ENCODE measurements at places on chromosomes 6 and 20. TPM values are rescaled to one million over a fixed set of nuclear protein-coding genes. Genes with fewer than 3 reads are reported as not detected.

TCP11 gene
- not detected for total RNA-seq

DNA sequence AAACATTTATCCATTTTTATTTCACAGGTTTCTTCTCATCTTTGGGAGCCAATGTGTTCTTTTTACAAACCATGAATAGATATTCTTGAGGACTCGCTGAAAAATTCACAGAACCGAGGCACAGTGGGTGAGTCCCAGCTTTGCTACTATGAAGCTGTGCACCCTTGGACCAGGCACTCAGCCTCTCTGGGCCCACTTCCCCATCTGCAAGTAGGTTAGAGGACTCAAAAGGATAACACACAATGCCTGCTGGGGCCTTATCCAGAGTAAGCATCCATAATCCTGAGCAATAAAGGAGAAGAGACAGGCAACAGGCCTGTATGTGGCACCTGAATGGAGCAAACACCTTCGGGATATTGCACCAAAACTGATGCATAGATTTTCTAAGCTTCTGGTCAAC, 153.3 kb downstream of the PREX1 start:
- no peak for DNase-seq

AVP gene
- 0.45 TPM for total RNA-seq

DNA sequence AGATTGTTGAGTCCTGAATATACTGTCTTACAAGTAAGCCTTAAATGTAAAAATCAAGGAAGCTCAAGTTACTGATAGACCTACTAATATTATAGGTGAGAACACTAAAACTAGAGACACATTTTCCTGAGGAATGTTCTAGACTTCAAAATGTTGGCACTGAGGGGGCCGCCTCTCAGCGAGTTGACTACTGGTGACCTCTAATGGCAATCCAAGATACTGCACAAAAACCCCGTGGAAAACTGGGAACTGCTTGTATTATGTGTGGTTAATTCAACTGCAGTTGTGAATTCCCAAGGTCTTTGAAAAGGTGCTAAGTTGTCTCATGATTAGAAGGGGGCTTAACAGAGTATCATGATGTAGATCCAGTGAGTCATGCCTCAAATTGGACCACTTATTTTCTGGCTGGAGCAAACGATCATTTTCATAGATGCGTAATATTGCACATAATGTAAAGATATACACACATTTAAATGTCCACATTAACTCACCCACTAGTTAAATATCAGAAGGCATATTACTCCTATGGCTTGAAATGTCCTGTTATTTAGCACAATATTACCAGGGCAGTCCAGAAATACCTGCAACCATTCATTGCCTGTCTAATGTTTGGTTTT, 336.2 kb downstream of the FOXA2 start:
- DNase-seq, result no peak

DNA sequence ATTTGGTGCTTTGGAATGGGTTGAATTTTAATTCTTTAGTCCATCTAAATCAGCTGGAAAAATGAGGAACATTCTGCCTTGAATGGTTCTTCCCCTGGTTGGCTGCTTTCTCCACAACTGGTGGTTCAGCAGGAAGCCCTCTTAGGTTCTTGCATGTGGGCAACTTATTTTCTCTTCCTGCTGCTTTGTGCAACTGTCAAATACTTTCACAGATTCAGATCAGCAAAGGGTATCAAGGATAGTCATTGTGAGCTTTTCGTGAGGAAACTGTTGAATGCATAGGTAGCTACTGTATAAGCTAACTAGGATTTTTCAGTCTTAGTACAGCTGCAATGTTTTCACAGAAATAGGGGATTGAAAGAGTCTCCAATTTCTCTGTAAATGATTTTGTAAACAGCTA, 72.9 kb upstream of the MRAP2 start:
- DNase-seq, result no peak

DNA sequence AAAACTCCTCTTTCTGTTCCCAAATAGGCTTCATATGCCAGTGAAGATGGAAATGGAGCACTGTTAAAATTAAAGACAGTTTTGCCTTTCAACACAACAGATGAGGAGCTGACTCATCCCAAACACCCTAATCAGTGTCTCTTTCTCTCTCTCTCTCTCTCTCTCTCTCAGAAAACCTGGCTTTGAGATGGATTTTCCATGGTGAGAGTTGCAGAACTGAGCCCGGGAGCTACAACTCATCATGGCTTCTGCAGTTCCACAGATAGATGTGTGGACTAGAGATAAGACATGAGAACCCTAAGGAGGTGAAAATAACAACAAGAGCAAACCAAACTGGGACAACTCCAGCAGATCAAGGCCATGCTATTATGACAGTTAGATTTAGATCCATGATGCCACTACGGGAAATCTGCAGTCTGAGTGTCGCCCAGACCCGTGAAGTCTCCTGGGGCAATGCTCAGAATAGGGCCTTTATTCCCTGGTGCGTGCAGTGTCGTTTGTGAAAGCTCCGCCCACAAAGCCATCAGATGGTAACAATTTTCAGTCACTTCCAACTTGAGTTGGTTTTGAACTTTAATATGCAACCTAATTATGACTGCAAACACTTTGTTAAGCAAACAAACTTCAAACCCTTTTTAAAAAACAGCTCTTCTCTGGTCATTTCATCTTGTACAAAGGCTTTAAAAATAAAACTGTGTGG, 338.2 kb upstream of the PREP start:
- no peak for DNase-seq

DNA sequence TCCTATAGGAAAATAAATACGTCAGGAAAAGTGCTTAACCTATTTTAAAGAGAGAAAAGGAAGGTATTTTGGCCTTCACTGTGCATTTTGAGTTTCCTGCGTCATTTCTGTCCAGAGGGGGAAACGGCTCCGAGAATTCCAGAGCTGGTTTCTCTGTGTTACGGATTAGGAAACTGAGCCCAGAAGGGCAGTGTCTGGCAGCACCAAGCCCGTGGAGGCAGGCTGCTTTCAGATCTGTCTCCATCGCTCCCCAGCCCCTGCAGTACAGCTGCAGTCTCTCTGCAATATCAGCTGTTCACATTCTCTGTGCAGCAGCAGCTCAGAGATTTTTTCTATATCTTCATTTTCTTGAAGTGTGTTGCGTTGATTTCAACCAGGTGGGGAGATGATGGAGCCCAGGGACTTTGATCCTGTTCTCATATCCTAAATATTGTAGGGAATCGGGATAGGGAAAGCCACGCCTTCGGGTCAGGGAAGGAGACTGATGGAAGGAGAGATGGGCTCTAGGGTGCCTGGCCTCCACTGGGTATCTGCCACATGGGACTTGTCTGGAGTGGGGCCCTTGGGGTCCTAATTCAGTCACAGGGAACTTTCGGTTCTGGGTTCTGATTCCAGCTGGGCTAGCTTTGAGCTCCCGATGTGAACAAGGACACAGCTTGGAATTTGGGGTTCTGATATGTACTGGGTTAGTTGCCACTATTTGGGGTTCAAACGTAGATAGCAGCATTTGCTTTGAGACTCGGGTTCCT, 2.8 kb downstream of the ANKRD60 start:
- no peak for DNase-seq

DNA sequence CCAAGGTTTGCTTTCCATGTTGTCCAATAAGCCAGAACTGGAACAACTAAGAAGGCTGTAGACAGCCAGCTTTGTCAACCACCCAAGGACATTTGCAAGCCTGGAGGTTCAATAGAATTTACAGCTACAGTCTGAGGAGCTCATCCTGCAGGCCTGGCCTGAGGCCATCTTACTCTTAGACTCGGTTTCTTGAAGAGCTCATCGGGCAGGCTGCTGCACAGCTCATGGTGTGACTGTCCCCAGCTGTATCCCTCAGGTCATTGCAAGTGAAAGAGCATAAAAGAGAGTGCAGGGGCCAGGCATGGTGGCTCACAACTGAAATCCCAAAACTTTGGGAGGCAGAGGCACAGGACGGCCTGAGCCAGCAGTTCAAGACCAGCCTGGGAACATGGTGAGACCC, 96.9 kb upstream of the FOXQ1 start:
- no peak for DNase-seq

DNA sequence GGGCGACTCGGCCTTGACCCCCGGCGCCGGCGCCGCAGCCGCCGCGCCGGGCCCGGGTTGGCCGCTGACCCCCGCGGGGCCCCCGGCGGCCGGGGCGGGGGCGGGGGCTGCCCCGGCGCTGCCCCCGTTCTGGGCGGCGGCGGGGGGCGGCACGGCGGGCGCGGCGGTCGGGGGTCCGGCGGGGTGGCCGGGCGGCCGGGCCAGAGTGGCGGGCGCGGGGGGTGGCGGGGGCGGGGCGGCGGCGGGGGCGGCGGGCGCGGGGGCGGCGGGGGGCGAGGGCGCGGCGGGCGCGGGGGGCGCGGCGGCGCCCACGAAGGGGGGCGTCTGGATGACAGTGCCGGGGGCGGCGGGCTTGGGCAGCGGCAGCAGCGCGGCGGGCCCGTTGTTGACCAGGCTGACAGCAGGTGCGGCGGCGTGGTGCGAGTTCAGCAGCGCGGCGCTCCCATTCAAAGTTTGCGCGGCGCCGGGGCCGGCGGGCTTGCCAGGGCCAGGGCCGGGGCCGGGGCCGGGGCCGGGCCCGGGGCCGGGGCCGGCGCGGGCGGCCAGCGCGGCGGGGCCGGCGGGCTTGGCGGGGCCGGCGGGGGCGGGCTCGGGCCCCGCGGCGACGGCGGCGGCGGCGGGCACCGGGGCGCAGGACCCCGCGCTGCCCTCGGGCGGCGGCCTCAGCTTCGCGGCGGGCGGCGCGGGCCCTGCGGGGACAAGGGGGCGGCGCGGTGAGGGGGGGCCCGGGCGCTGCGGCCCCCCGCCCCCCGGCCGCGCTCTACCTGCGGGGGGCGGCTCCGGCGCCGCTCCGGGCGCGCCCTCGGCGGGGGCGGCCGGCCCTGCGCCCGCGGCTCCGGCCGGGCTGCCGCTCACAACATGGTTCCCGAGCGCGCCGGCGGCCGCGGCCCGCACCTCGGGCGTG, 659 bp downstream of the TAF4 start:
- no peak for DNase-seq

TCF15 gene
- total RNA-seq, result 0.41 TPM

BAG2 gene
- total RNA-seq, result 7.9 TPM

- DNase-seq, result no peak
These were observed 11.3 kb downstream of the RAMACL start for GRCh38 chr6:166575205-166575604.

HLA-DRB1 gene
- total RNA-seq, result 9.5 TPM

DNA sequence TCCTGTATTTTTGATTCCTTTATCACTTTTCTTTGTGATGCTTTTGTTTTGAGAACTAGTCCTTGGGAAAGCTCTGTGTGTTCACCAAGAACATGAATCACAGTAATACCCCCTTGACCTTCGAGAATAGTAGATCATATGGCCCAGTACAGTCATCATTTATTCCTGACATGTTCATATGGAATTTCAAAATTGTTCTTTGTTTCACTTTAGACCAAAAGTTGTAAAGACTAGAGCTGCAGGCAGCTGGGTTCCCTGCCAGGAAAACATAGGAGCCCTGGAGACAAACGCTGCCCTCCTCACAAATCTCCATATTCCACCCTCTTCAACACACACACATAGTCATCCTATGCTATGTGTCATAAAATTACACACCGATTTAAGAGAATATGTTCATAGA, 621.2 kb upstream of the EYS start:
- no peak for DNase-seq

FAM83B gene
- not detected for total RNA-seq

DNA sequence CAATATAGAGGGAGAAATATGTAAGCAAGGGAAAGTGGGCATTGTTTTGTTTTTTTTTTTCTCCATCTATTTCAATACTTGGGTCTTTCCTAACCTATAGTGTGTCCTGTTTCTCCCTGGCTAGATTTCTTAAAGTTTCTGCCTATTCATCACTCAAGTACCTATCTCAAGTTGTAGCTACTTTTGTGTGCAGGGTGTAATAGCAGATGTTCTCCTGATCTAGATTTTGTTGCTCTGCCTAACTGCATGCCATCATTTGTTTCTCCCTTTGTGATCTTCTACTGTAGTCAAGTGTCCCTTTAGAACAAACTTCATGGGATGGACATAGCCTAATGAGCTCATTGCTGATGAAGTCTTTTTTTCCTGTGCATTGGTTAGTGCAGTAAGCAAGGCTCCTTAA, 45.8 kb downstream of the TOP1 start:
- DNase-seq, result no peak

- DNase-seq, result no peak
These were observed 17.5 kb downstream of the PIM1 start for GRCh38 chr6:37187321-37188022.

DNA sequence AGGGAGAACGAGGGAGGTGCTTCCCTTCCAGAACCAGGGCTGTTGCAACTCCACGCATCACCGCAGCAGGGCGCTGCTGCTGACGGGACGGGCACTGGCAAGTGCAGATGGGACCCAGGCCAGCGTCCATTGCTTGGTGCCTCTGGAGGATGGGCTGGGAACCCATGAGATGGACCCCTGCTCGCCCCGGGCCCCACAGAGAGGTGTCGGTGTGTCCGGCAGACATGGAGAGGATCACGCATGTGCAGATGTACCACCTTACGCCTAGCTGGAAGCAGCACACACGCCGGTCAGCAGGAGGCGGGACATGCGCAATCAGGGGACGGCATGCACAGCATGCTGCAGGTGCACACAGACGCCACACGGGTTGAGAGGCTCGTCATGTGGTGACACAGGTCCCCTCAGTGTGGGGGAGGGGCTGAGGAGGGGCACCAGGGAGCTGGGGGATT, 5.7 kb downstream of the CABLES2 start:
- DNase-seq, result no peak

RRAGD gene
- total RNA-seq, result 20.5 TPM

DNA sequence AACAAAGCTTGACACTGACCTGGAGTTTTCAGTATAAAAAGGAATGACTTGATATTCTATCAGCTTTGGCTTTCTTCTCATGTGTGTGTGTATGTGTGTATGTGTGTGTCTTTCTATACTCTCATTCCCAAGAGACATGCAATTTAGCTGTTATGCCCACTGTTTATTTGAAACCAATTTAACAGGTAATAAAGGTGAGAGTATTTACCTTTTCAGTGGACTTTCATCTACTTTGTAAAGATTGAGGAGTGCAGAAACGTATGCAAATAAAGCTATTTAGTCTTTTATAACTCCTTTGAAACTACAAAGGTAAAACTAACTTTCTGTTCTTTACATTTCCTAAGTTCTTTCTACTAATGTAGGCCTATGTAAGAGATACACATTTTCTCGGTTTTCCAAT, 103.5 kb upstream of the HS3ST5 start:
- no peak for DNase-seq

DNA sequence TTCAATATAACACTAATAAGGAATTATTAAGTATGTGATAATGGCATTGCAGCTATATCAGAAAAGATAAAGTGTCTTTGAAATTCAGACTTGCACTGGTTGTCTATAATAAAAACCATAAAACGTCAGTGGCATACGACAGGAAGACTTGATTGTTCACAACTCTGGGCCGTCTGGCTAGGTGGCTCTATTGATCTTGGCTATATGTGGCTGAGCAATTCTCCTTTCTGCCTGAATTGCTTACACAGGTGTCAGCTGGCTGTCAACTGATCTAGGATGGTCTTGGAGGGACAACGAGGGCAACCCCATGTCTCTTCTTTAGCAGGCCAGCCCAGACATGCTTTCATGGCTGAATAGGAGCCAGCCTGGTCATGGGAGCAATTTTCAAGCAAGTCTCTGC, 359.1 kb downstream of the QKI start:
- no peak for DNase-seq

- no peak for DNase-seq
These were observed 107.7 kb upstream of the SCP2D1 start for GRCh38 chr20:18705910-18706309.

- DNase-seq, result no peak
These were observed 41.2 kb downstream of the TRAF3IP2 start for GRCh38 chr6:111564482-111564945.

FRK gene
- total RNA-seq, result 0.12 TPM

HLA-DOA gene
- 1.8 TPM for total RNA-seq

TMEM30A gene
- total RNA-seq, result 228 TPM
